ENCODE measurements at places on chromosomes 12 and 14.

DNA sequence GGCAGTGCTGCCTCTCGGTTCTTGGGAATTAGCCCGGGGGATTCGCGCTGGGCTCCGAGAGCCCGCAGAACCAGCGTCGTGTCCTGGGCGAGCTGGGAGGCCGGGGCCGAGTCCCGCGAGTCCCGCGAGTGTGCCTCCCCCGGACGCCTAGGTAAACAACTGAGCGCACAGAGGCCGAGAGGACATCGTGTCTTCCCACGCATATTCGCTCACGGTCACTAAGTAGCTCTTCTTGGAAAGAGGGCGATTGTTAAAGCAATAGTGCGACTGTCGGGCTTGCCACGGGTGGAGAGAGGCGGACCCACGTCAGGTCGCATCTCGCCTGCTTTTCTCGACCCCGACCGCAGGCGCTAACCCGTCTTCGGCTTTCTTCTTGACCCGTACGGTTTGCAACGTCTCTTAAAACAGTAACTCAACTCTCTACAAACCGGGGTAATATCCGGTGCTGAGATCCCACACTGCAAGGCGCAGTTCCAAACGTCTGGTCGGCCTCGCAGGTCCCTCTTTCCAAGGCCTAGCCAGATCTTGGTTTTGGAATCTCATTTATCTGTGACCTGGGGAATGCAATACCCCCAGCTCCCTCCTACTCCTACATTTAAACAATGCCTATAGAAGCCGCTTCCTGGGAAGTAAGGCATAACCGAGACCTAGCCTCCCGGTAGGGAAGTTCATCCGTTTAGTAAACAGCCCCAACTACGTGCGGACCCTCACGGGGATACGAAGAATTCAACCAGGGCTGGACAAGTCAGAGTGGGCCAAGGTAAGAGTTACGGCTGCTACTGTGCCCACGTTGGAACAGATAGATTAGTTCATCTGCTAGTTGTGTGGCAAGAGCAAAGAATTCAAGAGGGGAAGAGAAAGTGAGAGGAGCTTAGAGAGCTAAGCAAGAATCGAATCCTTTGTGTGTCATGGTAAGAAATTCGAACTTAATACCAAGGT lies 736 bp upstream of the PHLDA1 start:
- no peak for DNase-seq

DNA sequence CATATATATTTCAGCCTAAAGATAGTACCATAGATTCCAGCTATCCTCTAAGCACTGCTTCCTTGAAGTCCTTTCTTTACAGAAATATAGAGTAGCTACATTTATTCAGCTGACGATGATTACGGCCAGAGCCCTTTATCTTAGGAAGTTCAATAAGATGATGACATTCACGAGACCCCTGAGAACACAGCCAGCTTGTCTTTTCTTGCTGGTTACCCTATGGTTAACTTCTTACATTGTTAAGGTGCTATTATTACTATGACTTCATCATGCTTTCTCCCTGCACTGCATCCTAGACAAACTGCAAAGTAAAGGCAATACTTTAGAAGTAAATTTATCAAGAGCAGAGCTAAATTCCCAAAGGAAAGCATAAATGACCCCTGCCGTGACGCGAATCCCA lies 214.4 kb upstream of the LRFN5 start:
- no peak for DNase-seq

- DNase-seq, result no peak
Measured at GRCh38 chr12:121537814-121538698, 42.8 kb downstream of the KDM2B start.

- no peak for DNase-seq
Measured at GRCh38 chr12:62632411-62632918, 165.8 kb downstream of the MON2 start.

DNA sequence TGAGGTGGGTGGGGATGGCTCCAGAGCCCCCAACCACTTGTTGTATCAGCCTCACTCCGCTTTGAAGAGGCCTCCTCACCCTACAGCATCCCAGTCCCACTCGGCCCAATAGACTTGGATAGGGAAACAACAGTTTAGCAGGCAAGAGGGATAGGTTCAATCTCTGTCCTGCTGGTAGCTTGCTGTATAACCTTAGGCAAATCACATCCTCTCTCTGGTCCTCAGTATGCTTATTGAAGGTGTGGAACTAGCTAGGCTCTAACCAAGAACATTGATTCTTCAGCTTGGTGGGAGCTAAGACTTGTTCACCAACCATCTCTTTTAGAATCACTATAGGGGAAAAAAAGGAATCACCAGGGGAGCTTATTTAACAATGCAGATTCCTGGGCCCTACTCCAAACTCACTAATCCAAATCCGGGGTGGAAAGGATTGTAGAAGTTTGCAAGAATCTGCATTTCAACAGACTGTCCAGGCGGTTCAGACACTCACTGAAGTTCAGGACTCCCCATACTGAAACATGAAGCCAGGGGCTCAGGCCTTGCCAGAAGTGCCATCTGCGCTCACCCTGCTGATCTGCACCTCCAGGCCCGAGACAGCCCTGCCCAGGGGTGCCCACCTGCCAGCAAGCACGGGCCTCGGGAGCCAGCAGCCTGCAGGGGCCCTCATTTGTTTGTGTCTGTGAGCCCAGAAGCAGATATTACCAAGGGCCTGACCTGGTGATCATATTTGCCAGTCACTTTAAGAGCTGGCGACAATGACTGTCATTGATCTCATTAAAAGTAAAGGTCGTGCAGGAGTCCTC lies 113.0 kb downstream of the ADCK1 start:
- DNase-seq, result no peak

- DNase-seq, result no peak
Measured at GRCh38 chr14:104424406-104425072, 155.0 kb upstream of the C14orf180 start.

GRCh38 chr14:54785136-54785777 lies 117.4 kb downstream of the GCH1 start:
- DNase-seq, result no peak

GRCh38 chr14:63662776-63663175 lies 21.1 kb upstream of the WDR89 start:
- DNase-seq, result no peak

DNA sequence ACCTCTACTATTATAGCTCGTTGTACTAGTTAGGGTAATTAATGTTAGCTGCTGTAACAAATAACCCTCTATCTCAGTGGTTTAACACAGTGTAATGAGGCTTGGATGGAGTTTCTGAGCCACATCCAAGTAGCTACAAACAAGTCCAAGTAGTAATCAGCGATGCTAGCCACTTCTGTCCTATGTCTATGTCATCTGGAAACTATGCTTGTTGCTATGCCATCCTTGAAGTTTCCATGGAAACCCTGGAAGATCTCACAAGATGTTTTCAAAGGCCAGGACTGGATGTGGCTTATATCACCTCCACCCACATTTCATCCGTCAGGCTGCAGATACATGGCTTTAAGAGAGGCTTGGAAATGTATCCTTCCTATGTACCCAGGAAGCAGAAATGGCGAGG lies 422.1 kb downstream of the AACS start:
- DNase-seq, result no peak

DNA sequence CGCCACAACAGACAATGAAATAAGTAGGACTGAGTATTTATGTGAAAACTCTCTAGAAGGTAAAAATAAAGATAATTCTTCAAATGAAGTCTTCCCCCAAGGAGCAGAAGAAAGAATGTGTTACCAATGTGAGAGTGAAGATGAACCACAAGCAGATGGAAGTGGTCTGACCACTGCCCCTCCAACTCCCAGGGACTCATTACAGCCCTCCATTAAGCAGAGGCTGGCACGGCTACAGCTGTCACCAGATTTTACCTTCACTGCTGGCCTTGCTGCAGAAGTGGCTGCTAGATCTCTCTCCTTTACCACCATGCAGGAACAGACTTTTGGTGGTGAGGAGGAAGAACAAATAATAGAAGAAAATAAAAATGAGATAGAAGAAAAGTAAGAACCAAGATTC lies 82.7 kb downstream of the VEZT start:
- no peak for DNase-seq

DNA sequence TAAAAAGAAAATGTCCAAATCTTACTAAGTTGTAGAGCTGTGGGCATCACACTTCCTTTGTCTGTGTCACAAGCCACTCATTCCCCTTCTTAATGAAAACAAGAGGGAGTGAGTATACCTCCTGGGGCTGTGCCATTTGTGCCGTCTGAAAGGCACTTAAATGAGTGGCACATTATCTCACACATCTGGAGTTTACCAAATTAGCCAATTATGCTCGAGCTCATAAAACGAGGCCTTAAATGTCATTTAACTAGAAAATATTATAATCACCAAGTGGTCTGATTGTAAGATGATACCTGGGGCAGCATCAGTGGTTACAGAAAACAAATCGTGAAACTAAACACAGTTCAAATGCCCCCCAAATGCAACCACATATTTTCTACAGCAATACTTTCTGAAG lies 146.1 kb downstream of the PAX9 start:
- DNase-seq, result no peak
